ENCODE measurements at places on chromosomes 6 and 20.

- no peak for DNase-seq
Measured at GRCh38 chr6:32074996-32075532, 34.1 kb downstream of the TNXB start.

- DNase-seq, result no peak
Measured at GRCh38 chr6:87753131-87753685, 51.2 kb upstream of the AKIRIN2 start.

DNA sequence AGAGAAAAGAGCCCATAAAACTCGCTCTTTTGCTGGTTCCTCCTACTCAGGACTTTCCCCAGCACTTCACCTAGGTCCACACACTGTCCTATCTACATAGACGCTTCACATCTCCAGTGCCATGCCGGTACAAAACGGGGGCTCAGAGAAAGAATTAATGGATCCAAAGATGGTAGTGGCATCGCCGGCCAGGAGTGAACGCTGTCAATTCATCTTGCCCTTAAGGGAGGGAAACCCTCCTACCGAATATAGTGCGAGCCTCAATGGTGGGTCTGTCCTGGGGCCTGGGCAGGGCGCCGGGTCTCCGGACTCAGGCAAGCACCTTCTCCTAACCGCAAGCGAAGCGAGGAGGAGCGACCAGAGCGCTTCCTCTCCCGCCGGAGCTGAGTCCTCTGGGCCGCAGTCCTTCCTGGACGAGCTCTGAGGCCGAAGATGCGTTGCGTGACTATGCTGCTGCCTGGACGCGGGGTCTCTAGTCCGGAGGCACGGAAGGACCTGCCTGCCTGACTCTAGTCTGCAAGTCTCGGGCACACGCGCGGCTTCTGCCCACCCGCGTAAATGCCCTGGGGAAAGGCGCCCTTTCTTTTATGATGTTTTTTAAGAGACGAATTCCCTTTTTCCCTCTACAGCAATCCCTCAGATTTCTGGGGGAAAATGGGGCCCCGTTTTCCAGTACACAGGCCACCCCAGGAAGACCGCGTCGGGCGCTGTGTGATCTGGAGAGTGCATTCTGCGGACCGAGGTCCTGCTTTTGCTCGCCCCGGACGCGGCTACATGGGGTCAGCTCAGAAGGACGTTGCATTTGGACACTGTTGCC, 100.1 kb upstream of the PRDM1 start:
- DNase-seq, result no peak

- no peak for DNase-seq
Measured at GRCh38 chr20:4972506-4973251, 28.6 kb downstream of the SLC23A2 start.

GRCh38 chr6:134607411-134607810, 289.5 kb upstream of the SGK1 start:
- no peak for DNase-seq

- DNase-seq, result no peak
Measured at GRCh38 chr6:56803594-56803993, 151.3 kb upstream of the BEND6 start.

GRCh38 chr6:127301199-127301700, 34.6 kb downstream of the RNF146 start:
- DNase-seq, result no peak

DNA sequence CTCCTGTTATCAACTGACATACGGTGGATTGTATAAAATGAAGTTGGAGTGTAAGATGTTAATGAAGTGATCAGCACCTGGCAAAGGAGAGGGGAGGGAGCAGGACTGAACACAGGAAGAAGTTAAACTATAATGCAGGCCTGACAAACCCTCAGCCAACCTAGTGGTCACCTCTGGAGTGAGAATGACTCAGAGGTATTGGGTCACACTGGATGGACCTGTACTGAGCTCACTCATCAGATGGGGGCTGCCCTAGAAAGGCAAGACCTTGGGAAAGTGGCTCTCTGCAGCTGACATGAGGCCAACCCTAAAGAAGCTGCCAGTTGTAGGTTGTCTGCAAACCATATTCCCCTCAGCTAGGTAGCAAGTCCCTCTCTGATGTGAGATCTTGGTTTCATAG, 193.3 kb upstream of the HTR1E start:
- no peak for DNase-seq

GRCh38 chr6:145749632-145750031, 14.3 kb upstream of the EPM2A start:
- DNase-seq, result no peak

DNA sequence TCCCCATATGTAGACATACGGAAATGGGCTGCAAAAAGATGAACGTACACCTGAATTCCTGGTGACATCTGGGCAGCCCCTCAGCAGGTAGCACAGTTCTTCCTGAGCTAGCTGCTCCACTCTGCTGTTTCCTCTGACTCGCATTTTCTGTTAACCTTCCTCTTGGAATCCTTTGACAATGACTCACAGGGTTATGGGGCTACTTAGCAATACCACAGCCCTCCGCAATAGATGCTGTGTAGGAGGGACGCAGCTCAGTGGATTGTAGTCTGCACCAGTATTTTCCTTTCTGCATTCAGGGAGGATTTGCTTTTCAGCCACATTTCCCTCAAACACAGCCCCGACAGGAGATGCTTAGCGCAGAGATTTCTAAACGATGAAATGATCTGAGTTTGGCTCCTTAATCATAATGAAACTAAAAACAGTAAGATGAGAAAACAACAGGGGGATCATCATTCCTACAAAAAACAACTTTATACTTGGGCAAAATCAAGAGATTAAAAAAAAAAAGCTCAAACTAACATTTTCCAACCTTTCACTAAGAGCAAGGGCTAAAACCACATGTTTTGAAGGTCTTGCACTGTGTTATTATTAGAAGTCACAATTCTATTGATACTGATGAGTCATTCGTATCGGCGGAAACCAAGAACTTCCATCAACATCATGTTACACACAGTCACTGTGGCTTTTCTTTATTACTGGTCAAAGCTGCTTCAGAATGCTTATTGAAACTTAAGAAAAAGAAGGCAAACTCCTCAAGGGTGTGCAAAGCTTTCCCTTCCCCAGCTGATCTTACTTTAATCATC, 12.2 kb downstream of the BACH2 start:
- DNase-seq, result no peak

DNA sequence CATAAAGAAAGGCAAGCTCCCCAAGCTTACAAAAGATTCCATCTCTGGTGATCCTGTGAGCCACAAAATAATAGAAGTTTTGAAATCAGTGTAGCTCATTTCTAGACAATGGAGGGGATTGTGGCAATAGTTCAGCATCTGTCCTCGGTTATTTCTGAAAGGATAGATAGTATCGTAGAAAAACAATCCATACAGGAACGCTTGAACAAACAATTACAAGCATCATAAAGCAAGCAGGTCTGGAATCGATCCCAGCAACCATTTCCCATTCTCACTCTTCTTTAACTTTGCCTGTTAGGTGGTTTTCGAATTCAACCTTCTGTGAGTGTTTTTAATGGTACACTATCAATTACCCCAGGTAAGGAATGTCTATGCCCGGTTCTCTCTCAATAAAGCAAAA, 931.1 kb downstream of the KIF16B start:
- no peak for DNase-seq

GRCh38 chr20:61636531-61637116, 384.6 kb downstream of the CDH4 start:
- DNase-seq, result no peak

DNA sequence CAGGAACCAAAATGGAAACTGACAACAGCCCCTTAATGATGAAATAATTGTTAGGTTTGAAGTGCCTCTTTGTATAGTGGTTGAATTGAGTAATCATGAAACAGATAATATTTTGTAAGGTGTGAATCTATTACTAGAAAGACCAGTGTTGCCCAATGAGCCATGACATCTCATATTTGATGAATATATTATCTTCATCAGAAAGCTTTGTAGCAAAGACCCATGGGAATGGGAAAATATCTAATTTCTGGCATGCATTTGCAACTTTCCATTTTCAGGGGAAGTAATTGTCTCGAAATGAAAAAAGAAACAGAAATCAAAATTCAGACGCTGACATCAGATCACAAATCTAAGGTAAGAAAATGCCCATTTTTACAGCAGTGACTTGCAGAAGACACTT, 57.3 kb upstream of the LAMP5 start:
- no peak for DNase-seq

- no peak for DNase-seq
Measured at GRCh38 chr6:166907871-166908806, 48.2 kb downstream of the RNASET2 start.

DNA sequence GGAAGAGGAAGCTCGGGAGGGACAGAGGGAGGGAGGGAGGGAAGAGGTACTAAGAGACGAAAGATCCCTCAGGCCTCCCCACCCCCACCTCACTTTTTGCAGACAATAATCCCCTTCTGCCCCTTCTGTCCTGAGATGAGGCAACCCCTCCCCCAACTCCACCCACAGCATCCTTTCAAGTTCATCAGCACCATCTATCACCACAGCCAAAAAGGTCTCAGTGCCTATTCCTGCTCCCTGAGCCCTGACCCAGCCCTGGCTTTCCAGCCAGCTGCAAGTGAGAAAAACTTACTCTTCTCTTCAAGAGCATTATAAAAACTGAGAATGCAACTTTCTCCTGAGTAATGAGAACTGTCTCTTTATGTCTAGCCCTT, 133.2 kb upstream of the LRFN2 start:
- DNase-seq, result no peak
